Fibroblast of the conjunctiva (primary cell): ENCODE measurements at places on chromosomes 1 and 21.
A peak's percentile ranks its signal among the peaks of the same experiment; 100 is the strongest.

DNA sequence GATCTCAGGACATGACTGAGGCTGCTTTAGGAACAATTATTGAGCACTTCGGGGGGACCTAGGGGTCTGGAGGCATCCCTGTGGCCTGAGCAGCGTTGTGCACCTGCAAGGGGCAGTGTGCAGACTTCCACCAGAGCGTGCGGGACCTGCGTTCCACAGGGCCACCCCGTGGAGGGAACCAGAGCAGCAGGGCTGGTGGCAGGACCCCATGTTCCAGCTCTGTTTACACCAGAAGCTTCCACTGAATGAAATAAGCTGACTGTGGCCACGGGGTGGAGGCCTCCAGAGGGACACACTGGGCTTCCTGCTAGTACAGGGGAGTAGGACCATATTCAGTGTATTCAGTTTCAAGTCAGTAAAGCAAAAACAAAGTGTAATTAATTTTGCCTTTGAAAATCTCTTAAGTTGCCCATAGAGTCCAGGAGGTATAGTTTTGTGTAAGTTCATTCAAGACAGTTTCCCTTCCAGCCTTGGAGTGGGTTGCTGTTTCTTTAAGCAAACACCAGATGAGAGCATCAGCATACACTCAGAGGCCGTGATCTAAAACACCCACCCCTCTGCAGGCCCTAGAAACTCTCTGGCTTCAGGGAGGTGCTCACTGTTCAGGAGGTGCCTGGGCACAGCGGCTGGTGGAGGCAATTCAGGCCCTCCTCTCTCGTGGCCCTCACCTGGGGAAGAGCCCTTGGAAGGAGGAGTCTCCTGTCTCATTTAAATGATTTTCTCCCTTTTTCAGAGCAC lies 16.6 kb downstream of the SLC1A7 start:
- DNase-seq = no peak

DNA sequence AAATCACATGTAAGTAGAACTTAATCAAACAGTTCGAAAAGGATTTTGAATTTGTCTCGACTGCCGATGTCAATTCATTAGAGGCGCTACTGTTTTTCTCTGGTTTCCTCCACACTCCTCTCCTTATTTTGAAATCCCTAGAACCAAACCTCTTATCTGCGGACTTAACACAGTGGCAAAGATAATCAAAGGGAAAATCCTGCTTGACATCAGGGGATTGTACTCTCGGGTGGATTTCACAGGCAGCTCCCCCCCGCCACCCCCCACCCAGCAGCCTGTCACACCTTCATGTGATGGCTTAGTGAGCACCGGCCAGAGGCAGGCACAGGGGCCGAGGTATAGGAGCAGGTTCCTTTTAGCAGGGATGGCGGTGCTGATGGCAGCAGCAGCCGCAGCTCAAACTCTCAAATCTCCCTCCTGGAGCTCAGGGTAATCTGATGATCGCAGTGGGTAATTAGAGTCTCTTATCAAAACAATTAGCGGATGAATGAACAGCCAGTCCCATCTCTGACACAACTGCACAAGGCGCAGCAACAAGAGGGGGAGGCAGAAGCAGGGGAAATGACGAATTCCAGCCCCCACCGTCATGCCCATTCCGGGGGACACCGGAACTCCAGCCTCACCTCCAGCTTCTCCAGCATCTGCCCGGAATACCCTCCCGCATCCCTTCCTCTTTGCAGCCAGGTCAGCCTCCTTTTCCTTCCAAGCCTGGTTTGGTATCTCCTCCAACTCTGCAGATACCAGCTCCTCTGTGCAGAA lies 80.3 kb downstream of the SSBP3 start:
- DNase-seq = no peak

GRCh38 chr1:22328331-22329147 lies 123.1 kb upstream of the ZBTB40 start:
- DNase-seq = no peak

DNA sequence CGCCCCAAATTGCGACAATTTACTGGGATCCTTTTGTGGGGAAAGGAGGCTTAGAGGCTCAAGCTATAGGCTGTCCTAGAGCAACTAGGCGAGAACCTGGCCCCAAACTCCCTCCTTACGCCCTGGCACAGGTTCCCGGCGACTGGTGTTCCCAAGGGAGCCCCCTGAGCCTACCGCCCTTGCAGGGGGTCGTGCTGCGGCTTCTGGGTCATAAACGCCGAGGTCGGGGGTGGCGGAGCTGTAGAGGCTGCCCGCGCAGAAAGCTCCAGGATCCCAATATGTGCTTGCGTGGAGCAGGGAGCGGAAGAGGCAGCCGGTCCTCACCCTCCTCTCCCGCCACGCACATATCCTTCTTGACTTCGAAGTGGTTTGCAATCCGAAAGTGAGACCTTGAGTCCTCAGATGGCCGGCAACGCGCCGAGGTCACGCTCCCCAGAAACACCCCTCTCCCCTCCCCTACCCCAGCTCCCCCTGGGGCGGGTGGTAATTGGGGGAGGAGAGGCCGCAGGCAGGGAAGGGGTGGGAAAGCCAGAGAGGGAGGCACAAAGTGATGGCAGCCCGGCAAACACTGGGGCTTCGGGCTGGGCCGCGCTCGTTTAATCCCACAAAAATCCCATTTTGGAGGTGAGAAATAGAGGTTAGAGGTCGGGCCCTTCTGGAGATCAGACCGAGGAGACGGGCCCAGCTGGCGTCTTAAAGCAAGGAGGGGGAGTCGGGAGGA lies 6.2 kb downstream of the SIM2 start:
- no peak for DNase-seq

GRCh38 chr21:35190201-35190701 lies 141.1 kb upstream of the RUNX1 start:
- DNase-seq = no peak

DNA sequence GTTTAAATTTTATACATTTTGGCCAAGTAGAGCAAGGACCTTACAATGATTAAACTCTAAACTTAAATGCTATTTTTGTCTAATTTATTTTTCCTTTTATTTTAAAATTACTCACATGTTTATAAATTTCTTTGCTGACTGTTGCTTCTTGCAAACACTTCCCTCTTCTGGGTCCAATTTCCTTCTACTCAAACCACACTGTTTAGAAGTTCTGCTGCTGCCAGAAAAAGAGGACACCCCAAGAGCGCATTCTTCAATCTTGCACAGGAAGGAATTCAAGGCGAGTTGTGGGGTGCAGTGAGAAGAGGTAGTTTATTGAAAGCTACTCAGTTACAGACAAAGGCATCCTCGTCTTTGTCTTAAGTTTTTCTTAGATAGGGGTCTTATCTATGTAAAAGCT lies 88.5 kb upstream of the NEK7 start:
- no peak for DNase-seq

DNA sequence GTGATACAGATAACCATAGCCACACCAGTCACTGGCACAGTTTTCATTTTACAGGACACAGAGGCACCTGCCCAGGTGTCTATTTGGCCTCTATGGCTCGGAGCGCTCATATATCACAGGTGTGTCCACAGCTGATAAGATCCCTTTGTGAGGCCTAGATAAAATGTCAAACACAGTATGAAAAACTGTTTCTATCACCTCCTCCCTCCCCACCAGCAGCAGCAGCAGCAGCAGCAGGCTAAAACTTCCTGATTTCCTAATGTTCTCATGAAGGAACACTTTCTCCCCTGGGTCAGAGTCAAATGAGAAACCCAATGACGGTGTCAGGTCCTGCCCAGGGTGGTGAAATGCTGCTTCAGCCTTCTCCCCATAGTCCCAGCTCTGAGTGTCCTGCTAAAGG lies 24.4 kb downstream of the ELAPOR1 start:
- DNase-seq = no peak

DNA sequence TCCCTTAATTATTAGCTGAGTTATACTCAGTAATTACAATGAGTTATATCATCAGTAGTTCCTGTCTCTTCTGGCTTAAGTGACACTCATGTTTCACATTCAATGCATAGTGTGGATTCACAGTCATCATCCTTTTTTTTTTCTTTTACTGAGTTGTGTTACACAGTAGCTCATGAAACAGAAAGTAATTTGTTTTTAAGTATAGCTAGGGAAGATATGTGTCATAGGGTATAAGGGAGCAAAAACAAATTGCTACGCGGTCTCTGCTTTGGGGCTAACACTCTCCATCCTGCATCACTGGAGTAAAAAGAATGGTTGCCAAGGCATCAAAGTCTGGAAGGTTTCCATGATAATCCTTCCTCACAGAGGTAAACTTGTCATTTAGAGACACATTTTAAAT lies 971.7 kb upstream of the NCAM2 start:
- no peak for DNase-seq

GRCh38 chr1:154495496-154496273 lies 6.3 kb upstream of the TDRD10 start:
- DNase-seq = no peak

GRCh38 chr1:167661527-167662426 lies 31.7 kb downstream of the RCSD1 start:
- peak; percentile 60 for DNase-seq

DNA sequence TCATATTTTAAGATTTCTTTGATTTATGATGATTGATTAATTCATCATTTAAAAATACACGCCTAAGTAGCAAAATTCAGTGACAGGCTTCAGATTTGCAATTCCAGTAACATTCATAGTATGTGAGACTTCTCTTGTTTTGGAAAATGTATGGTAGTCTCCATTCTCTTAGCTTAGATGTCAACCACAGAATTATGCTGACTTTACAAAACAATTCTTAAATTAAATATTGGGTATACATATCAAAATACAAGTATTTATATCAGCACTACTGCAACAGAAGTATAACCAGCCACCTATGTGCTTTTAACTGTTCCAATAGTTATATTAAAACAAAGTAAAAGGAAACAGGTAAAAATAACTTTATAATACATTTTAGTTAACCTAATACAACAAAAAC lies 1328.6 kb upstream of the ADGRL2 start:
- DNase-seq = no peak
